ENCODE measurements at places on chromosomes 1 and 21.

GRCh38 chr1:216183454-216183853 is 239.8 kb downstream of the USH2A start:
- DNase-seq, result no peak

- no peak for DNase-seq
Measured at GRCh38 chr1:109863667-109864046, 47.0 kb upstream of the CSF1 start.

DNA sequence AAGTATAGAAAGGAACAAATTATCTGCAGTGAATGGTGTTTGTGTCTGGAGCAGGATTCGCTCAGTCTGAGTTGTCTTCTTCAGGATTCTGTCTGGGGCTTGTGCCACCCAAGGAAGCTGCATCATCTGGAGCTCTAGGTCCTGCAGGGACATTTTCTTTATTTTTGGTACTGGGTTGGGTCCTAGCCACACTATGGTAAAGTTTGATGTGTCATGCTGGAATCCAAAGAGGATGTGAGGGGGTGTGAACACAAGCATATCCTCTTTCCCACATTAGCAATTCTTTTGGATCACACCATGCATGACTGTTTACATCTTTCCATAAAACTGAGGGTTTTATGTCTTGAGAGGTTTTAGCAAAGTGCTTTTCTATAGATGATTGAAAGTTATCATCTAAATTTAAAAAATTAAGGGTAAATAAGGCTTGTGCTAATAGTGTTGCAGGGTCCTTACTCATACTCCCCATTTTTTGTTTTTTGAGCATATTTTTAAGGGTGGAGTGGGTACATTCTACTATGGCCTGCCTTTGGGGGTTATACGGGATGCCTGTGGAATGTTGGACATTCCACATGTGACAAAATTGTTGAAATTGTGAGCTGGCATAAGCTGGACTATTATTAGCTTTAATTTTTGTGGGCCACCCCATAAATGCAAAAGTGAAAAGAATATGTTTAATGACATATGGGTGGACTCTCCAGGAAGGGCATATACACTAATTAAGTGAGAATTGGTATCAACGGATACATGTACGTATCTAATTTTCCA is 152.0 kb upstream of the HMCN1 start:
- no peak for DNase-seq

- DNase-seq, result no peak
Measured at GRCh38 chr1:172344444-172344843, 76.0 kb upstream of the C1orf105 start.

GRCh38 chr1:32151319-32151787 is 28.1 kb upstream of the TXLNA start:
- no peak for DNase-seq

DNA sequence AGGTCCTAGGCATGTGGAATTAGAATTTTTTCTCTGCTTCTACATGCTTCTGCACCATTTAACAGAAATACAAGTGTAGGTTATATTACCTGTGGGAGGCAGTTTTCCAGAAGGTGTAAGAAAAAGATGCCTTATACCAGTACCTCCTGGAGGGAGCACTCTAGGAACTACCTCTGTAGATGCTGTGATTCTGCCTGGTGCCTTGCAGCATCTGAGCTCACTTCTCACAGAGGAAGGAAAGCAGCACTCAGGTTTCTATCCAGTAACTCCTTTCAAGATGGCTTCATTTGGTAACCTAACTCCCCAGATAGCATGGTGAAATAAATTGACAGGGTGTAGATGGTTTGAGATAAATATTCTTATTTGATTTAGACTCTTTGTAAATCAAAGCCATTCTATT is 50.3 kb downstream of the GIPC2 start:
- DNase-seq, result no peak

DNA sequence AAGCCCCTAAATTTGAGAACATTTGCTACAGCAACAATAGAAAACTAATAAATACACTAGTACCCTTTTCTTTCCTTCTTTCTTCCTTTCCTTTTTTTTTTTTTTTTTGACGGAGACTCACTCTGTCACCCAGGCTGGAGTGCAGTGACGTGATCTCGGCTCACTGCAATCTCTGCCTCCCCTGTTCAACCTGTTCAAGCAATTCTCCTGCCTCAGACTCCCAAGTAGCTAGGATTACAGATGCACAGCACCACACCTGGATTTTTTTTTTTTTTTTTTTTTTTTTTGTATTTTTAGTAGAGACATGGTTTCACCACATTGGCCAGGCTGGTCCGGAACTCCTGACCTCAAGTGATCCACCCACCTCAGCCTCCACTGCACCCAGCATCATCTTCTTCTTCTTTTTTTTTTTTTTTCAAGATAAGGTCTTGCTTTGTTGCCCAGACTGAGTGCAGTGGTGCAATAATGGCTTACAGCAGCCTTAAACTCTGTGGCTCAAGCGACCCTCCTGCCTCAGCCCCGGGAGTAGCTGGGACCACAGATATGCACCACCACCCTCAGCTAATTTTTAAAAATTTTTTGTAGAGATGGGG is 19.6 kb upstream of the CBR3 start:
- DNase-seq, result no peak

- peak; percentile 20 for DNase-seq
Measured at GRCh38 chr1:178650934-178651511, 74.0 kb upstream of the RALGPS2 start.

DNA sequence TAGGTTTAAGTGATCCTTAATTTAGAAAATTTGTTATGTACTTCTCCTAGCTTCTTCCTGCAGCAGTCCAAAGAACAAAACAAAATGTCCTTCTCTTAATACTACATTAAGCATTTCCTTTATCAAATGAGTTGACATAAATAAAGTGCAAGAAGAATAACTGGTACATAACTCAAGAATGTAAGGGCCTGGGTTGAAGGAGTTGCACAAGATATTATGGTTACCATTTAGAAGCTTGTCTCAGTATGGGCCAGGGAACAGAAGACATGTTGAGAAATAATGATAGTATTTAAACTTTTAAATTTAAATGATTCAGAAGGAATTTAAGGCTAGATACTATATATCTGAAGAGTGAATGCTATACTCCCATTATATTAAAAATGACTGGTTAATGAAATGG is 23.5 kb downstream of the SUCO start:
- no peak for DNase-seq

DNA sequence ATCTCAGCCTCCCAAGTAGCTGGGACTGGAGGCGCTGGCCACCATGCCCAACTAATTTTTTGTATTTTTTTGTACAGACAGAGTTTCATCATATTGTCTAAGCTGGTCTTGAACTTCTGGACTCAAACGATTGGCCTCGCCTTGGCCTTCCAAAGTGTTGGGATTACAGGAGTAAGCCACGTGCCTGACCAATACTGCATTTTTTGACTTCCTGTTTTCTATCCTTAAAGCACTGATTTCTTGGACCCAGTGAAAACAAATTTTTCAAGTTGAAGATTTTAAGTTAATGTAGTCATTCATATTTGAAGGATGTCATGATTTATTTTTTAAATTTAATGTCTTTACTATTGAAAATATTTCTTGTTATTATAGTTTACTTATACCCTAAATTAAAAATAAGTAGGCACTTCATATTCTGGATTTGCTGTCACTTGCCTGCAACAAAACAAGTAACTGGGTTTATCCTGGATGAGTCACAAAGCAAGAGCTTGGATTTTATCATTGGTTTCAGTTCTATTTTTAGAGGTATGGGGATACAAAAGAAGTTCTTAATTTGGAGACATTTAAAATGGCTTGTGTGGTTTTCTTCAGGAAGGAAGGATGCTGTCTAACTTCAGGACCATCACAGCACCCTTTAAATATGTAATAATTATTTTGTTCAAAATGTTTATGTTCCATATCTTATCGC is 2.2 kb upstream of the VPS45 start:
- DNase-seq, result no peak

GRCh38 chr1:205554026-205554811 is 49.8 kb downstream of the CDK18 start:
- no peak for DNase-seq

DNA sequence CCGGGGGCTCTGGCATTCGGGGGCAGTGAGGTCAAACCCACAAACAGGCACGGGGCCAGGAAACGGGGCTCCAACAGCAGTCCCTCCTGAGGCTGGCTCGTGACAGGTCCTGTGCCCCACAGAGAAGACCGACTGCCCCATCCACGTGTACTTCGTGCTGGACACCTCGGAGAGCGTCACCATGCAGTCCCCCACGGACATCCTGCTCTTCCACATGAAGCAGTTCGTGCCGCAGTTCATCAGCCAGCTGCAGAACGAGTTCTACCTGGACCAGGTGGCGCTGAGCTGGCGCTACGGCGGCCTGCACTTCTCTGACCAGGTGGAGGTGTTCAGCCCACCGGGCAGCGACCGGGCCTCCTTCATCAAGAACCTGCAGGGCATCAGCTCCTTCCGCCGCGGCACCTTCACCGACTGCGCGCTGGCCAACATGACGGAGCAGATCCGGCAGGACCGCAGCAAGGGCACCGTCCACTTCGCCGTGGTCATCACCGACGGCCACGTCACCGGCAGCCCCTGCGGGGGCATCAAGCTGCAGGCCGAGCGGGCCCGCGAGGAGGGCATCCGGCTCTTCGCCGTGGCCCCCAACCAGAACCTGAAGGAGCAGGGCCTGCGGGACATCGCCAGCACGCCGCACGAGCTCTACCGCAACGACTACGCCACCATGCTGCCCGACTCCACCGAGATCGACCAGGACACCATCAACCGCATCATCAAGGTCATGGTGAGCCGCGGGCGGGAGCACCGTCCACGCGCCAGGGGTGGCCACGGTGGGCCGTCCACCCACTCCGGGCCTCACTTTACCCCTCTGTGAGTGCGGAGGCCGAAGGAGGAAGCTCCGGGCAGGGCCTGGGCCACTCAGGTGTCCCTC is 14.2 kb downstream of the COL6A2 start:
- peak; percentile 13 for DNase-seq

GRCh38 chr1:165451691-165452090 is 6.8 kb upstream of the RXRG start:
- DNase-seq, result no peak

DNA sequence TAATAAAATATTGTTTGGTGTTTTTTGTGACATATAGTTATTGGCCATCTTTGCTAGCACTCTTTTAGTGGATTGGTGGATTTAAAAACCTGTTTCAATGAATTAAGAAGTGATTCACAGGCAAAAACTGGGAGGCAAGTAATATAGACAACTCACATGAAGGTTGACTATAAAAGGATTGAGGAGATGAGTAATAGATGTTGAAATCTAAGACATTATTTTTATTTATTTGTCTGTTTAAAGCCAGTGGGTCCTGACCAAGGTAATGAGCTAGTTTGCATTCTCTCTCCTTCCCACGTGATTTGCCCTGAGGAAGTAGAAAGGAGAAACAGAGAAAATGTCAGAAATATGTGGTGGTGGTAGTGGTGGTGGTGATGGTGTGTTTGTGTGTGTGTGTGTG is 351.5 kb upstream of the ZP4 start:
- DNase-seq, result no peak

- no peak for DNase-seq
Measured at GRCh38 chr1:117271959-117272358, 61.2 kb upstream of the VTCN1 start.

DNA sequence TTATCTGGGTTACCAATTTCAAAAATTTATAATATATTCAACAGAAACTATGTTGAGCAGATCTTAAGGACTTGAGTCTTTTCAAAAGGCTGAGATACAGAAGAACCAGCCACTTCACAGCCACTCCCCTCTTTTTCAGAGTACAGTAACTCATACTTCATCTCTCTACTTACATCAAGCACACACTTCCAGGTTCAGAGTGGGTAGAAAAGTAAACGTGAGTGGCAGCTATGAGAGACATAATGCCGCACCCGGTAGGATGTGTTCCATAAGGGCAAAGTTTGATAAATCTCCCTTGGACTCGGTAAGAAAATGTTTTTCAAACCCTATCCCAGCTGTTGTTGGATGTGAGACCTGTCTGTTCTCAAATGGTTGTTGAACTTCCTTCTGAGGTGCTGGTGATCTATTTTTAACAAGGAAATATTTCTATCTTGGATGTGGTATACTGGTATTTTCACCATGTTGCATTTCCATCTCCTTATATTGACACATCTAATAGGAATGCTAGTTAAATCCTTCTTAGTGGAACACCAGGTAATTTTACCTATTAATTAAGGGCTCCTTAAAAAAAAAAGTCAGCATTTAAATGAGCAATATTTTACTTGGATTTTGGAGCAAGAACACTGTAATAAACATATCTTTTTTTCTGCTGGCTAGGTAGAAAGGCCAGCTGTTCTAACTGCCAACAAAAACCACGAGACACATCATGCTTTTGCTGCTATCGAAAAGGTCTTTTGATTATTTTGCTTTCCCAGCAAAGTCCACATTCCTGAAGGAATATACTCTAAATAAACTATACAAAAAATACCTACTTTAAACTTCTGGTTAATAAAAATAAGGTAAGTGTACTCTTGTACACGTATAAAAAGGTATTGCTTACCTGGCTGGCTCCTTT is 28.2 kb downstream of the CNN3 start:
- no peak for DNase-seq

GRCh38 chr1:226692051-226692792 is 46.9 kb downstream of the ITPKB start:
- no peak for DNase-seq

DNA sequence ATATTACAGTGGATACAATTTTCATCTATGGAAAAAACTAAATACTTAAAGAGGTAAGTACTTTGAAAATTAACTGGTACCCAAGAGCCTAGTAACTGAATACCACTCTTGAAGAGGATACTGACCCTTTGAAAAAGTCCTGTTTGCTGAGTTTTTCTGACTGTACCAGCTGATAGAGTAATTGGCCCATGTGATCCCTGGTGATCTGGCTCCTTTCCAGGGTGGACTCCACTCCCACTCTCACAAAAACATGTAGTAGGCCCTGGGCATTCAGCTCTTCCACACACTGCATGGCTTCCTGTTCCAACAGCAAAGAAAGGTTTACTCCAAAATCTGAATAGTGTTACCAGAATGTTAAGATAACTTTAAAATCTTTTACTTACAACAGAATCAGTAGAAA is 53.6 kb upstream of the HP1BP3 start:
- no peak for DNase-seq

DNA sequence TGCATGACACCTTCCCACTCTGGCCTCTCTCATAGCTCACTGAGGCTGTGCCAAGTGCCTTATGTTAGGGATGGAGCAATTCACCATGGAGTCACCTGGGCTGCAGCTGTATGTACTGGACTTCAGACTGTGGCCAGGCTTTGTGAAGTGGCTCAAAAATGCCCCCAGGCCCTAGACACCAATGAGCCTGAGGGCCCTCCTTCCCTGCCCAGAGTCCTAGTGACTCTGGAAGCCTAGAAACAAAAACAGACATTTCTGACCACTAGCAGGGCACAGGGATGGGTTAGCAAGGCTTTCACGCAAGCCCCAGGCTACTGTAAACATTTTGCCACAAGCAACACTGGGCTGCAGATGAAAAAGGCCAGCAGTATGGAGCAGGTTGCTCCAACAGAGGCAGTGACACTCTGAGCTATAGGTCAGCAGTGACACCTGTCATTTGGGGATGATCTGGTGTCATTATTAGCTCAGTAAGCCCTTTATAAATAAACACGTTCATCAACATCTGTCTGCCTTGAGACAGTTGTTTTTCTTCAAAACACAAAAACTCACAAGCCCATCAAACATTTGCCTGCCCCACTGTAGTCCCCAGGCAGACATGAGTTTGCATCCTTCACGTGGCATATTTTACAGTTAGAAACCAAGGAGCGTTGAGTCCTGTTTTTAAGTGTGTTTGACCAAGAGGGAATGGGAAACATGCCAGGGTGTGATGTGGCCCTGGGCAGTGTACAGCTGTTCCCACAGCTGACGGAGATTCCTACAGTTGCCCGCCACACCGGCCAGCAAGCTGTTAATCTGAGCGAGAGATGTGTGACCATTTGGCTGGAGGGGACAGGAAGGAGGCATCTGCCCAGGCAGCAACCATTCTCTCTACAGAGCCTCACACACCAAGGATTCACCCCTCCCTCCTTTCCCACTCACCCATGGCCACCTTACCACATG is 66.8 kb downstream of the KCNN3 start:
- no peak for DNase-seq

All from glutamatergic neuron (in vitro differentiated cells).